Activated CD8-positive, alpha-beta memory T cell treated with anti-CD3 and anti-CD28 coated beads for 4 hours (primary cell): ENCODE measurements at places on chromosomes 5 and 9.

- DNase-seq: no peak
Observed at GRCh38 chr5:177313561-177314259, 2.0 kb upstream of the MXD3 start.

DNA sequence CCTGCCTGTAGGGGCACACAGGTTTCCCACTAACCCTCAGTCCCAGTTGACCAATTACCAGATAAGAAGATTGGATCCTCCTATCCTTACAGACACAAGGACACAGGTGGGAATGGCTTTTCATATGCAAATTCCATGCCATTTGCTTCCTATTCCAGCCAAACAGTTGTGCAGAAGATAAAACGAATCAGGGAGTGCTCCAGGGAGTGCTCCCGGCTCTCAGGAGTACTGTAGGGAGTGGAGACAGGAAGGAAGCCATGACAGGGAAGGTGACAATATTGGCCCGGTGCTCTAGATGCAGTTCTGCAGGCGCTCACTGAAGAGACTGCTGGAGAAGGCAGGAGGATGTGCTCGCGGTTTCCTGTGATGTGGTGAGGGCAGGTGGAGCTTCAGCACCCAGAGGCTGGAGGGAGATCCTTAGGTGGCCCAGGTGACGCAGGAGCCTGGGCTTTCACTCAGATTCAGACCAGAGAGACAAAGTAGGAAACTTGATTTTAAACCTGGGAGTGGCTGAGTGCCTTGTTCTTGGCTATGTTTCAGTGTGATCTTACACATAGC lies 260.0 kb downstream of the AUH start:
- peak; percentile 26 for DNase-seq

DNA sequence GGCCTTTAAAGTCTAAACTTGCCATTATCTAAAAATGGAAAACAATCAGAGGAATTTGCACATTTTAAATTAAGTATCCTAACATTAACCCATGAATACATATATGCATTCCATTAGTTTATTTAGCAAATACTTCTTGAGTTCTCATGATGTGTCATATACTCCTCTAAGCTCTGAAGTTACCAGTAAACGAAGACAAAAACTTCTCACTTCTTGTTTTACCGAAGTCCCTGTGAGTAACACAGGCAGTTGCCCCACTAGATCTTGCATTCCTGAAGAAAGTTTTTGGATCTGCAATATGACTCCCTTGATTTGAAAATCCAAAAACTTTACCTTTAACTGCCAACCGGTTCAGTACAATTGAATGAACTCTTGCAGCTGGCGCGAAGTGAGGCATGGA lies 439.0 kb upstream of the MPDZ start:
- DNase-seq: no peak

DNA sequence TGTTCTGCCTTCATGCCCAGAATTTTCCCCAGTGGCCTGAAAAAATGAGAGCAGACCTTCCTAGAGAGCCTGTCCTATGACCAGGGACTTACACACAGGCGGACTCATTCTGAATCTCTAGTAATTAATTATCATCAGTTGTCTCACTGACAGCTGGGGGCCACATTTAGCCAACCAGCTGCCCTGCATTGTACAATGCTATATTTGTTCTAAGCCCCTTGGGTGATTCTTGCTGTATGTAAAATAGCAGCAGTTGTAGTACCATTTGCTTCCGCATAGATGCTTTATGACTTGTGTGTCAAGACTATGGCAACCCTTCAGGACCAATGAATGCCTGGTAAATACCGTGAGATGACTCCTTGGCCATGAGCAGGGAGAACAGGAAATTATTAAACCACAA lies 415.4 kb upstream of the SEMA6A start:
- DNase-seq: no peak

DNA sequence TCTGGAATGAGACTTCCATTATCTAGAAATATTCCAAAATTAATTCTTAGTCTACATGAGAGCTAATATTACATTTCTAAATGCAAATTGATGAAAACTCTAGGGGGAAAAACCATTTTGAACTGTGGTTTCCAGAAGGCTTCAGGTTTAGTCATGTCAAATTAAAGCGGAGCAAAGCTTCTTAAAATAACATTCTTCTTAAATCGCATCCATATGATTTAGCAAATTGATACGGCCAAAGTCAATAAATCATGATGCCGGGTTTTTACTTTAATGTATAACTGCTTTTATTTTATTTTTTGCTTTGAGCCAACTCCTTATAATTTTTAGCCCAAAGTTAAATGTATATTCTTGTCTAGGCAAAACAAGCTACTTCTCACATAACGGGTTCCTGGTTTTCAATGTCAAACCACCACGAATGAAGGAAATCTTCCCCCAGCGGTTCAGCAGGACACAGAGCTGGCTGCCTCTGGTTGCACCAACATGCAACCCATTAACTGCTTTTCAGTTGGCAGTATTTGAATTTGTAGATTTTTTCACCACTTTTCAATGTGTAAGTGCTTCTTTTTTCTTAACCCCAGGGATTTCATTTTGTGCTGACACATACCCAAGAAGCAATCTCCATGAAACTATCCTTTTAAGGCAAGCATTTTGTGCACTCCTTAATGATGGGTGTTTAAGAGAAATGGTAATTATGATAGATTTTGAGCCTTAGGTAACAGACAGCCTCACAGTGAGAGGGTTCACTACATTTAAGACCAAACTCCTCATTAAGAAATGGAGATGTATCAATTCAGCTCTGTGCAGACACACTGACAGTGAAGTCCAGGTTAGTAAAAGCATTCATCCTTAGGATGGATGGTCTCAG lies 35.5 kb downstream of the EFNA5 start:
- DNase-seq: no peak

- no peak for DNase-seq
Observed at GRCh38 chr9:81694541-81694940, 5.2 kb upstream of the TLE1 start.
